Keratinocyte (primary cell): ENCODE measurements at places on chromosomes 16 and 17.

- DNase-seq = no peak
Observed at GRCh38 chr16:84868829-84869472, 49.2 kb downstream of the CRISPLD2 start.

GRCh38 chr17:48816774-48817590 lies at the start of gene TTLL6:
Gene TTLL6 (minus strand): TSS chr17:48817229. CDS start chr17:48817072, 157 bp downstream.
- no peak for DNase-seq

DNA sequence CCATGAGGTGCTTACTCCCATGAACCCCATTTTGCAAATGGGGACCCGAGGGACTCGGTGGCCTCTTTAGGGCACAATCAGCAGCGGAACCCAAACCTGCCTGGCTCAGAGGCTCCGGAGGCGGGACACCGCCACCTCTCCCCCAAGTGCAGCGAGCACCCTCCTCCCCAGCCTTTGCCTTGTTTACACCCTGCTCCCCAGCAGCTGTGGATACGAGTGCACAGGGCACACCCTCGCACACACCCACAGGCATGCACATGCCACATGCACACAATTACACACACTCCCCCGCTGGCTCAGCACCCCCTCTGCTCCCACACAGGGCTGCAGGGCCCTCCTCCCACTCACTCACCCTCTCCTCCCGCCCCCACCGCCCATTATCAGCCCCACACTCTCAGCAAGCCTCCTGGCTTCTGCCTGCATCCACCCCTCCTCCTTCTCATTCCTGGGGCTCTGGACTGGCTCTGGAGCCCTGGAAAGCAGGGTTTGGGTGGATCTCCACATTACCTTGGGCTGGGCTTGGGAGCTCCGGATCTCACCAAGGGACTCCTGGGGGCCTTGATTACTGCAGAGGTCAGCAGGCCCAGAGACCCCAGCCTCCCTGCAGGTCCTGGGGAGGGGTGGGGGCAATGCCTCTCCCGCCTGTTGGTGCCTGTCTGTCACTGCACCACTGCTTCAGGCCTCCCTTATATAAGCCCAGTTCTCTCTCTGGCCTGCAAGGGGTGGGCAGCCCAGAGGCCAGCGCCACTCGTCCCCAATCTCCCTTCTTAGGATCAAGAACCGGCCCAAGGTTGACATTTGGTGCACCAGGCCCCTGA lies 6.4 kb downstream of the PDK2 start:
- no peak for DNase-seq

- DNase-seq = no peak
Observed at GRCh38 chr17:74785981-74786360, 9.8 kb upstream of the NAT9 start.

GRCh38 chr17:76983075-76983775 lies 115.0 kb downstream of the MGAT5B start:
- no peak for DNase-seq
